H54 (cell line): ENCODE measurements at places on chromosomes 11 and 22.

- DNase-seq, result no peak
Observed at GRCh38 chr11:34625576-34625975, 4.7 kb downstream of the EHF start.

- no peak for DNase-seq
Observed at GRCh38 chr11:69113226-69113625, 42.5 kb upstream of the SMIM38 start.

DNA sequence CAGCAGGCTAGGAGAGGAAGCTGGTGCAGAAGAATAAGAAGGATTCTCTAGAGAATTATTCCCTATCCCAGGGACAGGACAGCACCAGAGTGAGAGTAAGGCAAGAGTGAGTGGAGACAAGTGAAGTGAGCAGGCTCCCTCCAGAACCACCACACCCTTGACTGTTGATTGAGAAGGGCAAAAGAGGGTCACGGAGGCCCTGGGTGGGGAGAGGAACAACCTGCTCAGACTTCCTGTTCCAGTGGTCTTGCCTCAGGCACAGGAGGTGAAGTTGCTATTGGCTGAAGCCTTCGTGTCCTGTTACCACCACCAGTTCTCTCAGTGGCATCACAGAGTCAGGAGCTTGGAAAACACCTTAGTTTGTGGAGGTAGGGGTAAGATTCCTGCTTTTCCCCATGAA, 51.7 kb upstream of the CCDC89 start:
- no peak for DNase-seq

DNA sequence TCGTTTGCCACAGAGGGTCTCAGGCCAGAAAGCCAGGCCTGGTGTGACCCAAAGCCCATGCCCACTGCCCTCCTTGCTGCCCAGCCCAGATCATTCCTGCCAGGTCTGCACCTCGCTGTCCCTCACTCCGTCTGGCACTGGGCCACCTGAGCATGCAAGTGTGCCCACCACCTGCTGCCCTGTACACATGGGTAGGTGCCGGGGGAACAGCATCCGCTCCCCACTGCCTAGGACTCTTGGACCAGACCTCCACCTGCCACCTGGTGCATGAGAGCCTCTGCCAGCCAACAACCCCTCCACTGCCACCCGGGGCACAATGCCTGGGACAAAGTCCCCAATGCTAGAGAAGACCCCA, 12.5 kb downstream of the MGAT3 start:
- DNase-seq, result no peak

DNA sequence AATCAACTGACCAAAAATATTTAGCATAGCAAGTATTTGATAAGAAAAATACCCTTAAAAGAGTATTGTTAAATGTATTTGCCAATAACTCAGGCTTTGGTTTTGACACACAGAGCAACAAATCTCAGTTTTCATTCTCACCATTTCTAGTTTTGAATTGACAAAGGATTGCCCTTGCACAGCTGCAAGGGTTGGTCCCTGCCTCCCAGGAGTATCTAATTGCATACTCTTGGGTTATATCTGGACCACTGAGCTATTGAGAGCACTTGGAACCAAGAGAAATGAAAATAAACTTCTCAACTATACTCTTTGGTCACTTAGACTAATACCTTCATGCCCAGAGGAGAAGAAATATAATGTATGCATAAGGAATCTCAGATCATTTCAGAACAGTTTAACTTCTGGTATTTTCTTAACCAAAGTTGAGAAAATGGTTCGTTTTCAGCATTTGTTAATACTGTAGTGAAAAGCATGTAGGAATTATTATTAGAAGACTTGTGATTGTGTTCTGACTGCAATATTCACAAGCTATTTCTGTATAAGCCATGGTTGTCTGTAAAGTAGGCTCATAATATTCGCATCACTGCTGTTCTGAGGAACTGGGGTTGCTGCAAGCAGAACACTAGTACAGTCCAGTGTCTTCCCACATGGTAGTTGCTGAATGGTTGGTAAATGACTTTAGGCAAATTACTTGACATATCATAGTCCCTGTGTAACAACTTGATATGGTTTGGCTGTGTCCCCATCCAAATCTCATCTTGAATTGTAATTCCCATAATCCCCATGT, 7.9 kb downstream of the C2CD3 start:
- no peak for DNase-seq
